Pulmonary artery endothelial cell (primary cell): ENCODE measurements at places on chromosomes 11 and 22. TPM values are rescaled to one million over a fixed set of nuclear protein-coding genes. Genes with fewer than 3 reads are reported as not detected.

DNA sequence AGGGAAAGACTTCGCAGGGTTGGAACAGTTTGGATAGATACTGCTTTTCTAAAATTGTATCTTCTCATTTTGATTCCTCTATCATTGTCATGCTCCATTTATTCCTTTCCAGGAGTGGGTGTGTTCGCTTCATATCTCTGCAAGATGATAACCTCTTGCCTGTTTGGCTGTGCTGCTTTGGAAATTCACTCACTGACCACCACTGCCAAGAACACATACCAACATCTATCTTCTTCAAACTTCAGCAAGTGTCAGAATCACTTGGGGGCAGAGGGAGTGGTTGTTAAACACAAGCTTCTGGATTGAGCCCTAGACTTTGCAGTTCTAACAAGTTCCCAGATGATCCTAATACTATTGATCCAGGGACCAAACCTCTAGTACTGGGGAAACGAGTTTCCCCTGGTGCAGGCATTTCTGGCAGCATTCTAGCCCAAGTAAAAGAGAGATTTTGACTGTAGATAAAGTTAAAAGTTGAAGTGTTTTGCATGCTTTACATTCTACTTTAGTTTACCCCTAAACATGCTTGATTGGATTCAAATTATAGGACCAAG is 11.5 kb upstream of the DKK3 start:
- no peak for DNase-seq

The LRRC74B gene
- not detected in 2 replicates for total RNA-seq

The PLCB3 gene
- 66.6 and 84.5 TPM in 2 replicates for total RNA-seq

DNA sequence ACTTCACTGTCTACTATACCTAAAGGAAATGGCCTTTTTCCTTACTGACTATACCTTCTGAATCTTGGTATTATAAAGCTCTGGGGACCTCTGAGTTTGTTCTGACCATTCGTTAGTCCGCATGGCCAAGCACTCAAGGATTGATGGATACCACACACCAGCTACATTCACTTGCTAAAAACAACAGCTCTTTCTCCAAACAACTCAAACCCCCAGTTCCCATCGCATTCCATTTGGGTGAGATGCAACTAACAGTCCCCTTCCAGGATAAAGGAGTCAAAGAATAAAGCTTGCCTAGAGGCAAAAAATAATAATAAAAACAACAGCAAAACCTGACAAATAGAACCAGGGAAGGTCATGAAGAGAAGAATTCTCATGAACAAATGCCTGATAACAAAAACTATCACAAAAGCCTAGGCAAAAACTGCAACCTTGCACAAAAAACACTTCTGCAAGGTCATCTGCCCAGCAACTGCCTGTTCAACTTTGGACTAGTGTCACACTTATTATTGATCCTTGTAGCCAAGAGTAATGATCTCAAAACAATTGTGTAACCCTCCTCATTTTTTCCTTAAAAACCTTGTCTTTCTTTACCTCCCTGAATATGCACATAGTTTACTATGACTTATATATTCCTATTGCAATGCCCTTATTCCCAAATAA is 139.0 kb upstream of the GUCY1A2 start:
- DNase-seq, result no peak

DNA sequence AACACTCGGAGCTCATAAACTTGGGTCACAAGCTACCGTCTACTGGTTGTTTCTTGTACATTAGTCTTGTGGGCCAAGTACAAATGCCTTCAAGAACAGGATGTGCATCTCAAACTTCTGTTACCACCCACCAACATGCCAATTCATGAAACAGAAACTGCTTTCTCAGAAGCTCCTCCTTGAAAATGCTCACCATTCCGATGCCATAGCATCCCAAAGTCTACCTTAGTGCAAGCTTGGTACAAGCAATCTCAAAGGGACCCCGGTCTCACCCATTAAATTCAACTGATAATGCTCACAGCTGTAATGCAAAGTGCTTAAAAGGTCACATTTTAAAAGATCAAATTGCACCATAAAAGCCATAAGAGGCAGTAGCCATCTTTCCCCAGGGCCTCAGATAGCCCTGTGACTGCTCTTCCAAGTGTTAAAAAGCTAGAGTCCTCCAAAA is 31.8 kb upstream of the CCDC34 start:
- no peak for DNase-seq

DNA sequence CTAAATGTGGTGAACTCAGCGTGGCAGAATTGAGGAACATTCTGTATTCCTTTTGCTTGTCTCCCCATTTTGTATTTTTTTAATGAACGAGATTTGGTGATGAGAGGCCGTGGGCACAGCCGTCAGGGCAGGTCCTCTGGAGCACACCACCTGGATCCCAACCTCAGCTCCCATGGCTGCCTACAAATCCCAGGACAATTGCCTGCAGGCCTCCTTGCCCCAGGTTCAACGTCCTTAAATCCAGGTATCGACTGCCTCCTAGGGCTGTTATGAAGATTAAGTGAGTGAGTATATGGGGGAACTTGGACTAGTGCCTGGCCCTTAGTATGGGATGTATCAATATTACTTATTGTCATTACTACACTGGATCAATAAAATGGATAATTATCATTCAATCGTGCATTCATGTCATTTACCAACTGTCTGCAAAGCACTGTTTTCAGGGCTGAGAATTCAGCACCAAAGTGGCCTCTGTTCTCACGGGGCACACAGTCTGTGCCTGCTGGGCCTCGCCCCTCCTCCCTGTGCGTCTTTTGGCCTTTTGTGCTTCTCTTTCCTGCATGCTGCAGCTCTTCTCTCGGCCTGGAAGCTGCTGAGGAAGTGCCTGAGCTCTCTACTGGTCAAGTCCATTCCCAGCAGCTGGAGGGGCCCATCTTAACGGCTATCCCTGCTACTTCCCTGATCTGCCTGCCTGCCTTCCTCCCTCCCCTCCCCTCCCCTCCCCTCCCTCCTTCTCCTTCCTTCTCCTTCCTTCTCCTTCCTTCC is 1343.7 kb downstream of the BRD1 start:
- DNase-seq, result no peak

DNA sequence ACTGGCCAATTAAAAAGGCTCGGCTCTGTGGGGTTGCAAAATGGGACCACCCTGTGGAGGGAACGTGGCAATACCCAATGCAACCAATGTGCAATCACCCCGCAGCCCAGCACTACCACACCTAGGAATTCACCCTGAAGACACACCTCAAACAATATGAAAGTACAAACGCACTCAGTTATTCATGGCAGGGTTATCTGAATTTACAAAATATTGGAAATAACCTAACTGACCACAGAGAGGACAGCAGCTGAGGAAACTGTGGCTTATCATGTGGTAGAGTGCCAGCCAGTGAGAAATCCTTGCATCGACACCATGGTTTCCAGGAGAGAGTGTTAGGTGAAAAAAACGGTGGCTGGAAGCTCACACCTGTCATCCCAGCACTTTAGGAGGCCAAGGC is 18.7 kb downstream of the ALG12 start:
- DNase-seq, result no peak

The FAM118B gene
- 25.6 and 31.0 TPM in 2 replicates for total RNA-seq

DNA sequence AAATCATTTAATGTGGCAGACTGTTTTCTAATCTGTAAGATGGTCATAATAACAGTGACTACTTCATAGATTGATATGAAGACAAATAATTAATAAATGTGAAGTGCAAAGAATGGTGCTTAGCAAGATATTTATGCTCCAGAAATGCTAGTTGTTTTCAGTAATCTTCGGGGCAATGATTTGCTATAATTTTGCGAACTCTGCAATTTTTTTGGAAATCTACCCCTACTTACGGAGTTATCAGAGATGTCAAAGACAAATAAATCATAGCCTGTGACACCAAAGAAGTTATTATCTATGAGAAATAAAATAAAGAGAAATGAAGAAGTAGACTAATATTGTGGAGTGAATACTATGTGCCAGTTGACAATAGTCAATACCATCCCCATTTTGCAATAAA is 634.1 kb upstream of the LRRC4C start:
- DNase-seq, result no peak

- DNase-seq, result no peak
These were observed 9.4 kb downstream of the OR5B21 start for GRCh38 chr11:58498464-58498863.

The PNPLA5 gene
- total RNA-seq, result not detected in 2 replicates

- DNase-seq, result no peak
These were observed 440 bp upstream of the SLC25A45 start for GRCh38 chr11:65382804-65383368.
